Inflammatory macrophage (primary cell): ENCODE measurements at places on chromosomes 11 and 22.
A peak's percentile ranks its signal among the peaks of the same experiment; 100 is the strongest.

DNA sequence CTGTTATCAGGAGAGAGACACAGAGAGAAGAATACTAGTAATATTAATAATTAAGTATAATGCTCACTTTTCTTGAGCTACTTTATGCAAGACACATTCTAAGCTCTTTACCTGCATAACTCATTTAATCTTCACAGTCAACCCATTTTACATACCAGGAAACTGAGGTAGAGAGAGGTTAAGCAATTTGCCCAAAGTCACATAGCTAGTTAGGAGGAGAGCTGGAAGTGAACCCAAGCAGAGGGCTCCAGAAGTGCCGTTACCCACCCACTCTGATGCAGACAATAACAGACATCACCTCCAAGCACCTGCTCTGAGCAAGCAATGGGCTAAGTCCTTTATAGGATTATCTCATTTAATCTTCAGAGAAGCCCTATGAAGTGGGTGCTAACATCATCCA lies 24.8 kb downstream of the MICAL2 start:
- DNase-seq = no peak

- DNase-seq = no peak
These were observed 331.4 kb downstream of the LARGE1 start for GRCh38 chr22:33588860-33589259.

DNA sequence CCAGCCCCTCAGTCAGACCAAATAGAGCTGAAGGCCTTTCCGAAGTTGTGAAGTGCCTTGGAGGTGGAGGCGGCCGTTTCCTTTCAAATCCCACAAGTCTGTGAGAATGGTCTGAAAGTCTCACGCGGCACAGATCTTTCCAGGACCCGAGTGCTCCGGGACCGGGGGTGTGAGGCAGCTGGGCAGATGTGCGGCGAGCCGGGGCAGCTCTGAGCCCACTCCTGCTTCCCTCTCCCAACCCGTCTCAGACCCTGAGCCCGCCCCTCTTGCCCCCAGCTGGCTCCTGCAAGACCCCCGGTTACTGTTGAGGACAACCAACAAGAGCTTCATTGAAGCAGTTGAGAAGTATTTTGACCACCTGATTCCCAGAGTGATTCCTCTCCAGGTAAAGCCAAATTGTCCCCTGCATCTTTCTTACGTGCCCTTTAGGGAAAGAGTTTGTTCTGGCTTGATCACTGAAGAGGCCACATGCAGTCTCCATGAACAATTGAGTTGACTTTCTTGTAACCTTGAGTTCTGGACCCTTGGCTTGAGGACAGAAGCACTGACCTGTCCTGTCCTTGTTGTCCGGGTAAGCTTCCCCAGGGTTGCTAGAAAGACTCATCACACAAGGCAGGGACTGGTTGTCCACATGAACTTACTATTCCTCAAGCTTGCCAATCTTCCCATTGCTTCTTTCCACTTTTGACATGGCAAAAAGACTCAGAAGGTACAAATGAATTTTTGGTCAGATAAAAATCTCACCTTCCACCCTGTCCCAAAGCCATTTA lies 7.5 kb downstream of the GLB1L3 start:
- DNase-seq = no peak

- peak; percentile 5 for DNase-seq
These were observed 34.6 kb upstream of the CEP126 start for GRCh38 chr11:101880222-101880621.

GRCh38 chr22:46528121-46528610 lies 9.3 kb downstream of the CELSR1 start:
- peak; percentile 99 for DNase-seq

- DNase-seq = no peak
These were observed 494.7 kb upstream of the CHORDC1 start for GRCh38 chr11:90717522-90717921.

GRCh38 chr22:45430871-45431270 lies 17.4 kb downstream of the RIBC2 start:
- no peak for DNase-seq

- DNase-seq = no peak
These were observed 176.5 kb downstream of the TENM4 start for GRCh38 chr11:79264284-79264683.

- no peak for DNase-seq
These were observed 275.8 kb downstream of the FAT3 start for GRCh38 chr11:92500453-92500852.

GRCh38 chr11:113274713-113275582 lies 39.4 kb upstream of the TTC12 start:
- no peak for DNase-seq

DNA sequence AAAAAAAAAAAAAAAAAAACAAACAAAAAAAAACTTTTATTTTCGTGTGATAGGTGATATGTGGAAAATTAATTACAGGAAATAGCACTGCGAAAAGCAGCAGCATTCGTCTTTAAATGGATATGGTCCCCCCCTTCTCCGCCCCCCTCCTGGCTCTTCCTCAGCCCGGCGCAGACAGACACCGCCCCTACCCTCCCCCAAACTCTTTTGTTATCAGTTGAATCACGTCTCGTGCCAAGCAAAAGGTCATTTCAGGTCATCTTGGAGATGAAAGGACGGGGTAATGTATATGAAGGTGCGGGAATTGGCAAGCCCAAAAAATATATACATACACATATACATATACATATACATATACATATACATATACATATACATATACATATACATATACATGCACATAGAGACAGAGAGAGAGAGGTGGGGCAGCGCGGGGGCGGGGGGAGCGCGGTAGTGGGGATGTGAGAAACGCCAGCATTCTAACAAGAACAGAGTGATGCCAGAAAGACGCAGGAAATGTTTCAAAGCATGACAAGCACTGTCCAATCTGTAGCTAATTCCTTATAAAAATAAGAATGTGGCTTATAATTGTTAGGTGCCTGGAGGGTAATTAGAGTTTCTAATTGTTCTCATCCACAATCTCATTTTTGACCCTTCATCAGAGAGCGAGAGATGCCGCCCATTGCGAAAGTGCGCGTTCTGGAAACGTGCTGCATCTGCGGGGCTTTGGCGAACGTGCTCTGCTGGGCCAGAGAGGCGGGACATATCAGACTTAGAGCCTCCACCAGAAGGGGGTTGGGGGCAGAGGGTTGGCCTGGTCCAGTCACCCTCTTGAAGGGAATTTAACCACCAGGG lies 214.5 kb upstream of the UBASH3B start:
- DNase-seq = no peak

DNA sequence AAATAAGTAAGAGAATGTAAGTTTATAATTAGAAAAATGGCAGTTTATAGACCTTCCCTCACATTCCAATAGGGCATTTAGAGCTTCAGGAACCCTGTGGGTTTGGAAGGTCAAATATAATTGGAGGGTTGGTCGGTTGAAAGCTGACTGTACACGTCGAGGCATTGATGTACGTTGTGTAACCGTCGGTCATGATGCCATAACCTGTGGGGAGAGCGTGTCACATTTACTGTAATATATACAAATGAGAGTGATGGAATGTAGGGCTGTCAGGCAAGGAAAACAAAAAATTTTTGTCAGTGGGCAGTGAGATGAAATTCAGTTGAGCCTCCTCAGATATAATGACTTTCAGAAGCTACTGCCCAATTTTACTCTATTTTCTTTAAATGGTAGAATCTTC lies 88.5 kb downstream of the ARL14EP start:
- DNase-seq = no peak
